ENCODE measurements at places on chromosomes 5 and 9.
A peak's percentile ranks its signal among the peaks of the same experiment; 100 is the strongest.

- no peak for DNase-seq
Observed at GRCh38 chr9:98521141-98521540, 187.6 kb downstream of the GABBR2 start.

DNA sequence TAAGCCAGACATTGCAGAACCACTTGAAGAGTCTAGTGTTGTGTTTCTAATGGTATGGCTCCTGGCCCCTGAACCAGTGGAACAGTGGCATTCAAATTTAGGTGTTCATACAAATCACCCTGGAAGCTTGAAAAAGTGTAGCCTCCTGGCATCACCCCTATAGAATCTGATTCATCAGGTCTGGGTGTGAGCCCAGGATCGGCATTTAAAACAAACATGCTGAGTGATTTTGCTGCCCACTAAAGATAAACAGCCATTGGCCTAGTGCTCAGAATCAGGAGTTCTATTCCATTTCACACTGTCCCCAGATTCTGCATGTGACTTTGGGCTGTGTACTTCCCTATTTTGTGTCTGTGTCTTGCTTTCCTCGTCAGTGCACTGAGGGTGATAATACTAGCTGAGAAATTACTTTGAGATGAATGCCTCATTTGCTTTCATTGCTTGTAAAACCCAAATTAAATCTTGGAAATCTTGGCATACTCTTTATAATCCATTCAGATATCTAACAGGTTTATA is 241.5 kb upstream of the CLINT1 start:
- no peak for DNase-seq

- no peak for DNase-seq
Observed at GRCh38 chr9:121239071-121239470, 28.9 kb upstream of the GSN start.

DNA sequence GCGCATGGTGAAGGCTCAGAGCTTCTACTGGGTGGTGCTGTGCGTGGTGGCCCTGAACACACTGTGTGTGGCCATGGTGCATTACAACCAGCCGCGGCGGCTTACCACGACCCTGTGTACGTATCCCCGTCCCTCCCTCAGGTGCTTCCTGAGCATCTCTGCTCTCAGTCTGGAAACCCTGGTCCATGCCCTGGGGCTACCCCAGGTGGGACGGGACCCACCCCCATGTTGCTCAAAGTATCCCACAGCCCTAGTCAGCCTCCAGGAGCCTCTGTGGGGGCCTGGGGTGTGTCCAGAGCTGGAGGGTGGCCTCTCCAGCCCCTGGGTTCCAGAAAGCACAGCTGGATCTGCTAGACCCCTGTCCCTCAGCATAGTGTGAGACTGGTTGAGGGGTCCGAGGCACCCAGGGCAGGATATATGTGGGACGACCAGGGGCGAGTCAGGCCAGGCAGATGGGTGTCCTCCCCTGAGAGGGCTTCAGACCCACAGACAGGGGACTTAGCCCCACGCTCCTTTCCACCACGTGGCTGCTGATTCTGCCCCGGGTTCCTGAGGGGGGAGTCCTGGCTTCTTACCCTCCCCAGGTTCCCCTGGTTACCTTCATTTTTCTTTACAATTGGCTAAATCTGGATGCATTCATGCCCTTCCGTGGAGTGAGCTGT is 94.0 kb downstream of the CACNA1B start:
- DNase-seq, result no peak

DNA sequence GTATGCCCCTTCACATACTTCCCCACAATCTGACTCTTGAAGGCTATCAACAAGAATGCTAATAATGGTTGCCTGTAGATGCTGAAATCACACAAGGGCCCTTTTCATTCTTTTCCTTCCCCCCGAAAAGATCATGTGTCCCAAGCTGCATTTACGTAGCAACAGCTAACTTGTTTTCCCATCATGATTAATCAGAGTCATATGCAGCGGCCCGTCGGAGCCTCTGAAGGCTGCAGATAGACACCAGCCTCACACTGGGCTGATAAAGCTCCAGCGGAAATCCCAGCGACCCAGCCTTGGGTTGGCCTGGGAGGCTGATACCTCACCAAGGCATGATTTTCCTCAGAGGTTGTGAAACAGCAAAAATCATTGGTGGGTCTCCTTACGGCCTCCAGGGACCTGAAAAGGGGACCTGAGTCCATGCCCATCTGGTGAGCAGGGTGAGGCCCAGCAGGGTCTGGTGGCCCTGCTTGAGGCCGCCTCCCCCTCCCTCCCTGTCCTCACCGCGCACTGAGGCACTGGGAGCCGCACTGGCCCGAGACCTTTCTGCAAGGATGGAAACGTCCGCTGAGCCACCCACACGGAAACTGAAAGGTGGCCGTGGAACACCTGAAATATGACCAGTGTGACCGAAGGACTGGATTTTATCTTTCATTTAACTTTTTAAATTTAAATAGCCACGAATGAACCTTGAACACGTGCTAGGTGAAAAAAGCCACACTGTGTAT is 114.2 kb upstream of the PHYKPL start:
- no peak for DNase-seq

GRCh38 chr9:115416299-115416698 is 298.3 kb upstream of the TNC start:
- DNase-seq, result no peak

DNA sequence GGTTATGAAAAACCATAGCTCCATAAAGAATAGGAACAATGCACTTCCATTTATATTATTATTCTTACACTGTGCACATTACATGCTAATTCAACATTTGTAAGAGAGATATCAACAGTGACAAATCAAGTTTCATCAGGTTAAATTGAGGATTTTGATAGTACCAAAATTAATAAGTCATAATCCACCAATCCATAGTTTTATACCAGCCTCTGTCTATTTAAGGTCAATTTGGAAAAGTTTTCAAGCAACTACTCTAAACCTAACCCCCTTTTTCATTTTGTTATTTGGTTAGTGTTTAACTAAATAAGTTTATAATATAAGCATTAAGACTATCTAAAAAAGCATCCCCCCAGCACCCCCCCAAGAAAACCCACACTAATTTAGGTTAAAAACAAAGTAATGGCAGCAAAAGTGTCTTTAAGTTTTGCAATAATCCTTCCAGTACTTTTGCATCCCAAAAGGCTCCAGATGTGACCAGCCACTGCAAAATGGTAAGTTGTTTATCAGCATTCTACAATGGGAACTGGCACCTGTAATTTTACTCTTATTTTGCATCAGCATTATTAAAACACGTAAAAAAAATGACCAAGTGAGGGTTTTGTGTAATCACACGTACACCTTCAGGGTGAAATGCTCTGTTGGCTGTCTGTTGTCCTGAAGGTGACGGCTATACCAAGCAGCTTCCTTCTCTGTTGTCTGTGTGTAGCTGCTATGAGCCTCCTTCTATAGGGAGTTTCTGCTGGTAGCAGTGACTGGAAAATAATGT is 36.8 kb upstream of the SSBP2 start:
- peak; percentile 91 for DNase-seq

- no peak for DNase-seq
Observed at GRCh38 chr5:54996466-54996865, 11.1 kb upstream of the ESM1 start.

DNA sequence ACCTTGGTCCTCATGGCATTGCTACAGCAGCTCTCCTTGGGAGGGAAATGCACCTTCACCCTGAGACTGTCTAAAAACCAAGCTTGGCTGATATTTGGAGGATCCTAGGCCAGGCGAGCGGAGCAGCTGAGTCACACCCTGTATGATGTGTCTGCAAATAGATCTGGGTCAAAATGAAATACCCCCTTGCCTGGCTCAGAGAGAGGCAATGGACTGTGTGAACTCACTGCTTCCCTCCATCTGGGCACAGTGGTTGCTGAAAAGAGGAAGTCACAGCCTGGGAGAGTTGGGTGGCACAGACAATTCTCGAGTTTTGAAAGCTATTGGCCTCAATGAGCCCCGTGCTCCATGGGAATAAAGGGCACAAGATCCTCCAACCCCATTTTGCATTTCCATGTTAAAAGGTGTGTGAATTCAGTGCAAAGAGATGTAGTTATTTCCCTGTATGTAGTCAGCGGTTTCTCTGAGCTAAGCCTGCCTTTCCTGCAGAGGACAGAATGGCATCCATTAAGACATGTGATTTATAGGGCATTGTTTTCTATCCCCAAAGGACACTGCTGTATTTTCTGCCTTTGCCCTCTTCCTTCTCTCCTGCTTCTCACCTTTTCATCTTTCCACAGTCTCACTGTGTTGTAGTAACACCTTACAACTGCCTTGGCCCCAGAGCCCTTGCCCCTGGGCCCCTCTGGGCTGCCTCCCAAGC is 177.2 kb downstream of the GADD45G start:
- no peak for DNase-seq

DNA sequence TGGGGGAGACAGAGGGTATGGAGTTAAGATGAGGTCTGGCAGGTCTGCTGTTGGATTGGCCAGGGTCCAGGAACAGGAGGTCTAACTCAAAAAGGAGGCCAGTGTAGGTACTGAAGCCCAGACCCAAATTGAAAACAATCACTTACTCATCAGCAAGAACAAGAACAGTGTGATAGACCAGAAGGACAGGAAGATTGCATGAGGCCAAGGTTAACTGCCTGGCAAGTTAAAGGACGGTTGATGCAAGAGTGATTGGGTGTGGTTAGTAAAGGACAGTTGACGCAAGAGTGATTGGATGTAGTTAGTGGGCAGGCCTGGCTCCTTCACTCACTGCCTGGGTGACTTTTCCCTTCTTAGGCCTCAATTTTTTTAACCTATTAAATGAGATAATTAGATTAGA is 132.6 kb downstream of the PDZD2 start:
- no peak for DNase-seq

GRCh38 chr9:17630531-17630949 is 51.7 kb downstream of the SH3GL2 start:
- DNase-seq, result no peak

- no peak for DNase-seq
Observed at GRCh38 chr9:112334432-112334841, 1.0 kb upstream of the PTBP3 start.

- DNase-seq, result no peak
Observed at GRCh38 chr5:149337736-149338135, 7.6 kb upstream of the GRPEL2 start.

DNA sequence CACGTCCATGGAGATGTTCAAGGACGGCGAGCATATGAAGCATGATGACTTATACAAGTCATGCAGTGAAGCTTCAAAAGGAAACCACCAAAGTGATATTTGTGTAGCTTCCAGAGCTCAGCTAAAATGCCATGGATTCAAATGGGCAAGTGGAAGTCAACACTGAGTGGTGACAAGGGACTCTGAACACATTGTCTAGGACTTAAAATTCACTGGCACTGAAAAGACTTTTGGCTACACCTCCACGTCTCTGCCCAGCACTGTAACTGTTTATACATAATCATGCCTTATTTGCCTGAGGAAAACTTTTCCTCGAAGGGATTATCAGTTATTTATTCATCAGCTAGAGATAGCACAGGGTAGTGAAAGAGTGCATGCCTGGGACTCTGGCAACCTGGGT is 15.2 kb downstream of the CTXN3 start:
- no peak for DNase-seq

GRCh38 chr5:11364531-11364930 is 539.7 kb downstream of the CTNND2 start:
- DNase-seq, result no peak

DNA sequence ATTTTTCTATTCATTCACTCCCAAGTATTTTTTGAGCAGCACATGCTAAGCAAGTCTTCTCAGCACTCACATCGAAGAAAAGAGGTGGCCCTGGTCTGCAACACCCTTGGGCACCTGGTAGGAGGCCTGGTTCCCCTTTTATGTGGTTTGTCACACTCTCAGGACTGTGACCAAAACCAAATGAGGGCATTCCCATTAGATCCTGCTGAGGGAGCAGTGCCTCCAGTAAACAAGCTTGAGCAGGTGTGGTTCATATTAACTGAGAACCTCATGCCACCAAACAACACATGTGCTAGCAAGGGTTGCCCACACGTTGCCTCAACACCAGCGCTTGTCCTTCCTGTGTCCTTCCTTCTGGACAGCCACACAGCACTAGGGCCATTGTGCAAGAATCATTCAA is 26.9 kb upstream of the SYK start:
- DNase-seq, result no peak

GRCh38 chr5:149526845-149527590 is 24.2 kb downstream of the CSNK1A1 start:
- DNase-seq, result no peak

GRCh38 chr5:101306391-101307137 is 403.5 kb upstream of the ST8SIA4 start:
- DNase-seq, result no peak

Data from renal pelvis (tissue), 12 donors.